Stimulated activated CD8-positive, alpha-beta memory T cell treated with anti-CD3 and anti-CD28 coated beads, Interleukin-15, amount 100 ng/mL, for 1 hour (primary cell): ENCODE measurements at places on chromosomes 3 and 15.
A peak's percentile ranks its signal among the peaks of the same experiment; 100 is the strongest.

GRCh38 chr3:157135671-157136396 is 24.1 kb downstream of the CCNL1 start:
- DNase-seq = no peak

- DNase-seq = no peak
Observed at GRCh38 chr3:154885418-154885817, 194.7 kb upstream of the MME start.

DNA sequence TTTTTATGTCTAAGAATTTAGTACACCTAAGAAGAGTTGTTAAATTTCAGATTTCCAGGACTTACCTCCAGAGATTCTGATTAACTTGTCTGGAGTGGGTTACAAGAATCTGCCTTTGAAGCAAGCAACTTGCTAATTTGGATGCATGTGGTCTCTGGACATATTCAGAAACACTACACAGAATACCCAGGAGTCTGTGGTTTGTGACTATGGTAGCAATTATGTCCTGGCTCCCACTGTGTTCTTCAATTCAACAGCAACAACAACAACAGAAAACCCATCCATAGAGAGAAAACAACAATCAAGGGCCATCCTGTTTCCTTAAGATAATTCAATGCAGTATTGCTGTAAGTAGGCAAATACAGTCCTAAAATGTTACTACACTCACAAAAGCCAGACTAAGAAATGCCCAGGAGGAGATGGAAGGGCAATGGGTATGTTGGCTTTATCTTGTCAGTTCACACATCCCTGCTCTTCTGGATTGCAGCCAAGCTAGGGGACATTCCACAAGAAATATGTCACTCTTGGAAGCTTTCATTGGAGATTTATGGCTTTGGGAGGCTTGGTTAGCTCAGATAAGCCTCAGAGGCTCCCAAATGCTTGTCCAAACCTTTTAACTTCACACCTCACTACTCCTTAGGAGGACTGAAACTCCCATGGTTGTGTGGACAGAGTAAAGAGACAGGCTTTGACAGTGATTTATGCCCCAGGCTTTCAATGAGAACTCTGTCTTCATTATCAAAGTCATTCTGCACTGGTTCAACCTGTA is 99.4 kb upstream of the MRPL3 start:
- DNase-seq = no peak

DNA sequence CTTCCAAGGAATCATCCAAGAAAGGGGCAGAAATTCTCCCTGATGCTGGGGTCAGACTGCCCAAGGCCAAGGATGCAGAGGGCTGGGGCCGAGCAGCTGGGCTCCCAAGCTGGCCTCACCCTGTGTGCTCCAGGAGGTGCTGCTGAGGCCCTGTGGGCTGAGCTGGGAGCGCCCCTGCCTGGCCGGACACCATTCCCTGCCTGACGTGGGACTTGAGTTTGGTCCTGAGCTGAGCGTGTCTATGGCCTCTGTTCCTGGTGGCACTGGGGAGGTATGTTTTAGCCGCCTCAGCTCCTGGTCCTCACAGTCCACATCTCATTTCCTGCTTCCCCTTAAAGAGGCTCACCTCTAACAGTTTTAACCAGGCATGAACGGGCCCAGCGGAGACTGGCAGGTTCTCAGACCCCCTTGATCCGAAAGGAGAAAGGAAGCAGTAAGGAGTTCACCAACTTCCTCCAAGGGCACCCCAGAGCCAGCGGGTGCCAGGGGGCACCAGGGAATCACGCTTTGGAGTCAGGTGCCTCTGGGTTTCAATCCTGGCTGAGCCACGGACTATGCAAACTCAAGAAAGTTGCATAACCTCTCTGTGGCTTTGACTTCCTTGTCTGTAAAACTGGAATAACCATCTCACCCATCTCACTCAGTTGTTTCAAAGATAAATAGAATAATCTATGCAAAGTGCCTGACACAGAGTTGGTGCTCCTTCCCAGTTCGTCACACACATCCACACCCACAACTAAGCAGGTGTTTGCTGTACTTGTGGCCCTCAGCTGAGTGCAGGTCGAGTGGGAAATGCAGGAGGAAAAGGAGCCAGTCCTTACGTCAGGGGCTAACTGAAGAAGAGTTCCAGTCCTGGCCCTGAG is 48.6 kb downstream of the SLC12A8 start:
- DNase-seq = no peak

DNA sequence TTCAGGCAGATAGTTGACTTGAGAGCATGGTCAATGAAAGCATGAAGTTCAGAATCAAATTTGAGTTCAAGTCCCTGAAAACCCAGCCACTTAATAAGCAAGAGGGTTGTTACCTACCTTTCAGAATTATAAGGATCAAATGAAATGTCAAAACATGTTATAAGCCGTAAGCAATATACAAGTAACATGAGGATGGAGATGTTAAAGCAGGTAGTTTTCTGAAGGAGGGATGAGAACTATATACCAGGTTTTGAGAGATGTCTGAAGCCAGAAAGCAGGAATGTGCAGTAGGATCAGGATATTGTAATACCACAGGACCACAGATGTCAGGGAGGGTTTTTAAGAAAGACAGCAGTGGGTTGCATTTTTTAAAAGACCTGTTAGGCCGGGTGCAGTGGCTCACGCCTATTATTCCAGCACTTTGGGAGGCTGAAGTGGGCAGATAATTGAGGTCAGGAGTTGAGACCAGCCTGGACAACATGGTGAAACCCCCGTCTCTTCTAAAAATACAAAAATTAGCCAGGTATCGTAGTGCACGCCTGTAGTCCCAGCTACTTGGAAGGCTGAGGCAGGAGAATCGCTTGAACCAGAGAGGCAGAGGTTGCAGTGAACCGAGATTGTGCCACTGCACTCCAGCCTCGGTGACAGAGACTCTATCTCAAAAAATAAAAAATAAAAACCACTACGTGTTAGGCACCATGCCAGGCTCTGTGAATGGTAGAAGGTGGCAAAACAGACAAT is 6.9 kb upstream of the EIF3J start:
- DNase-seq = no peak

DNA sequence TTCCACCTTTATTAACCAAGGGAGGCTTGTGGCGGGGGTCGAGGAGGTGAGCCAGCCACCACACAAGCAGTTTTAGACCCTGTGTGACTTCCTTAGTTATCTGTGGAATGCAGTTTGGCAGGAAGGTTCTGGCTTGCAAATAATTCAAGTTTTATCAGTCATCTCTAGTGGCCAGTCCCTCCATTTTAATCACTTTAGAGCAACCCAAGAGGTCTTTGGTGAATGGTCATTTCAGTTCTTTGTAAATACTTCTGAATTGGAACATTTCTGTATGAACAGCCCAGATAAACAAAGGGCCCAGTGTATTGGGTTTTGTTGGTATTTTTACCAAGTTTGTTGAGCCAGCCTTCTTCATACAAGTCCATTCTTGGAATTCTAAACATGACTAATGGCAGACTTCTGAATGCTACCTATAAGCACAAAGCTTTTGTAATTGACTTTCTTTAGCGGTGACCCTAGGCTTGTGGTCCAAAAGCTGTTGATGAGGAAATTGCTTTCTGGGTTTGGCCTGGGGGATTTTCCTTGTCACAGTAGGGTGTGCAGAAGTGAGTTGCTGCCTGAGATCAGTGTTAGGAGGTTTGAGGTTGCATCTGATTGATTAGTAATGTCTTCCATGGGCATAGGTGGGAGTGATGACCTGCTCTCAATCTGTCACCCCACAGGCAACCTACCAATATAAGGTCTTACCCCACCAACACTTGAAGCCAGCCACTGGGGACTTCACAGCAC is 193.3 kb upstream of the TOPAZ1 start:
- DNase-seq = no peak

DNA sequence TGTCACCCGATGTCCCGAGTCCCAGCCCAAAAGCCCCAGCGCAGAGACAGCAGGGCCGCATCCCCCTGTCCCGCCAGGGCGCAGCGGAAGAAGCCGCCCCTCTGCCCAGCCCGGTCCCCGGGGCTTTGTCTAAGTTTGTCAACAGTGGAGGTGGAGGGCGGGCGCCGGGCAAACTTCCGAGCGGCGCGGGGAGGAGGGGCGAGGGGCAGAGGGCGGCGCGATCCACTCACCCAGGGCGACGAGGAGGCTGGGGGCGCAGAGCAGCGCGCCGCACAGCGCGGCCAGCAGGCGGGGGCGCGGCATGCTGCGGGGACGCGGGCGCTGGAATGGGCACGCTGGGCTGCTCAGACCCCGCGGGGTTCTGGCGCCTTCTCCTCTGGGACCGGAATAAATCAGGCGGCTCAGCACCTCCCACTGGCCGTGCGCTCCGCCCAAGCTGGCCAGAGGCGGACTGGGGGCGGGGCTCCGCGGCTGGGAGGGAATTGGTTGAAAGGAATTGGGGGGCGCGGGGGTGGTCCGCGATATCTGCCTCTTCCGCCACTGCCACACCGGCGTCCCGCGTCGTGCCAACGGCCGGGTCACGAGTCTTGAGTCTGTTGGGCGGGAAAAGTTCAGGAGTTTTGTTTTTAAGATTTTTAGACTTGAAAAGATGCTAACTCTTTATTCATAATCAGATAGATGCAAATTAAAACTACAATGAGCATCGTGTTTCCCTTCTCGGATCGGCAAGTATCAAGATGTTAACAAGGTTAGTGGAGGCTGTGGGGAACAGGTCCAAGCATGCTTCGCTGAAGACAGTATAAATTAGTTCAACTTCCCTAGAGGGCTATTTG is at the start of gene MFGE8:
Gene MFGE8 (minus strand): TSS at position 363 of the 833 bp plus-strand sequence. CDS start 60 bp downstream, at position 303.
- peak; percentile 39 for DNase-seq

GRCh38 chr3:22659651-22660475 is 543.3 kb upstream of the UBE2E2 start:
- DNase-seq = no peak

DNA sequence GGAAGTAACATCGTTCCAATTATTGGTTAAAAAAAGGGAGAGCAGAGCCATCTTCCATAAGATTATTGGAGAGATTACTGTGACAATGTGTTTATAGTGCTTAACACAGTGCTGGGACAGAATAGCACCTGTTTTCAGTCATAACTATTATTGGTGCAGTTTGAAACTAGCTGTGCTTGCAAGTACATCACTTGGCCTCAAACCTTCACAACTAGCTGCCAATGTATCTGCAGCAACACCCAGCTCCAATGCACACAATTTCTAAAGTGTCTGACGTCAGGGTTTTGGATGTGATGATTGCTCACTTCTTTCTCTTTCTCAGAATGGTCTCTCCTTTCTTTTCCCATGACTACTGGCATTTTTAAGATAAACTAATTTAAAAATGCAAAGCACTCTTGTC is 246.2 kb downstream of the SV2B start:
- no peak for DNase-seq

DNA sequence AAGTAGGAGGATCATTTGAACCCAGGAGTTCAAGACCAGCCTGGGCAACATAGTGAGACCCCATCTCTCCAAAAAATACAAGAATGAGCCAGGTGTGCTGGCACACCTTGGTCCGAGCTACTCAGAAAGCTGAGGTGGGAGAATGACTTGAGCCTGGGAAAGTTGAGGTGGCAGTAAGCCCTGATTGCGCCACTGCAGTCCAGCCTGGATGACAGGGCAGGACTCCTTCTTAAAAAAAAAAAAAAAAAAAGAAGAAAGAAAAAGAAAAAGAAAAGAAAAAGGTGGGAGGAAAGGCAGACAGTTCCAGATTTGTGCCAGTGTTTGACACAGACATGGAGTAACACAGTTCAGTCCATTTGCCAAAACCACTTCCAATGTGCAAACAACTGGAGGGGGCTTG is 75.7 kb downstream of the ATP10A start:
- DNase-seq = no peak

- DNase-seq = no peak
Observed at GRCh38 chr3:11563159-11563864, 80.4 kb downstream of the VGLL4 start.

DNA sequence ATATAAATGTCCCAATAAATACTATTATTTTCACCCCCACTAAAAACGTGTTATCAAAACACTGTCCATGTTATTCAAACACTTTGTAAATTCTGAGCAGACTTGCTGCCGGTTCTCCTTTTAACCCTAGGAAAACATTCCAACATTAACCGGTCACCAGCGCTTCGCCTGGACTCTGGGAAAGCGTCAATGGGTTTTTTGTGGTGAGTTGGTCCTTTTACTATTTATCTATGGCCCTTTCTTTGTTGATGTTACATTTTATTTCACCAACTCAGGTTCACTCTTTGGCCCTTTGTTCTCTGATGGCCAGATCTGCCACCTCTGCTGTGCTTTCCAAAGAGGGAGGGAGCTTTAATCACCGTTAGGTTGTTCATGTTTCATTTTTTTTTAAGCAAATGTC is 4.1 kb upstream of the EOMES start:
- no peak for DNase-seq

GRCh38 chr15:42332331-42332730 is 27.0 kb upstream of the CAPN3 start:
- no peak for DNase-seq

DNA sequence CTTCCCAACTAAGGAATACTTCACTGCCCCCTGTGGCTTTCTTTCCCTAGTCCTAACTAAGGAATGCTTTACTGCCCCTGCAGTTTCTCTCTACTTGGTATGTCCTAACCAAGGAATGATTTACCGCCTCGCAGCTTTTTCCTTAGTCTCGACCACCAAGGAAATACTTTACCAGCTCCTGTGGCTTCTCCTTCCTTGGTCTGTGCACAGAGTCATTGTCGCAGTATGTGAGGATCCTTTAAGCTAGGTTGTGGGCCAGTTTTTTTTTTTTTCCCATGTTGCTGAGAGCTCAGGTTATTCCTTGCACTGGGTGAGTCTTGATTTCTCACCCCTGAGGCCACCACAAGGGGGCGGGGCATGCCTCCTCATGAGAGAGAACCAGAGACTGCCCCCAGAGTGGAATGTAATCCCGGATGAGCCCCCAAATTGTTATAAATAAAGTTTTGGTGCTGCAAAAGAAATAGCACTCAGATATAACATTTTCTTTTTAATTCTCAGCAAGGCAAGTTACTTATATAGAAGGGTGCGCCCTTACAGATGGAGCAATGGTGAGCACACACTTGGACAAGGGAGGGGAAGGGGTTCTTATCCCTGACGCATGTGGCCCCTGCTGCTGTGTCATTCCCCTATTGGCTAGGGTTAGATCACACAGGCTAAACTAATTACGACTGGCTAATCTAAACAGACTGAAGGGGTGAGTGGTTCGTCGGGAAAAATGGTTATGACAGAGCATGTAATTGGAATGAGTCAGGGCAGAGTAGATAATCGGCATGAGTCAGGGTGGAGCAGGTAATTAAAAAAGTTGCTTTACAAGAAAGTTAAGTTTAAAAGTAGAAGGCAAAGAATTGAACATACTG is 27.0 kb downstream of the NDUFB4 start:
- DNase-seq = no peak
